ENCODE measurements at places on chromosomes 7 and 10. TPM values are rescaled to one million over a fixed set of nuclear protein-coding genes. Genes with fewer than 3 reads are reported as not detected.
A peak's percentile ranks its signal among the peaks of the same experiment; 100 is the strongest.

The ITIH2 gene
- 4.9 TPM for total RNA-seq

DNA sequence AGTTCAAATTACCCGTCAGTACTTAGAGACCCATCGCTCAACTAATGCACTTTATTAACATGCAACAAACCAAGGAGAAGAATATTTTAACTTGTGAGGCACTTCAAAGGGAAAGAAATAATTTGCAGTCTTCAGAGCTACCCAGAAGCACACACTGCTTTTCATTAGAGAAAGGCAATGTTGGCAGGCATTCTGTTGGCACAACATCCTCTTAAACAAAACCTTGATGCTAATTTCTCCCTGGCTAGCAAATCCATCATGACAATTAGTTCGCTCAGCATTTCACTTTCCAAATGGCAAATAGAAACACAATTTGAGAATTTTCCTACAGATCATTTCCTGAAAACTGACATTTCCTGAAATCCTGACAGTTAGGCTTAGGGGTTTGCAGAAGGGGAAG is 155.6 kb upstream of the FAM13C start:
- no peak for DNase-seq
- H3K36me3 ChIP-seq = no peaks in the 10 kb centered on the region
- H3K4me1 ChIP-seq = peaks cover 6% of the 10 kb centered on the region

The PNLIPRP3 gene
- not detected for total RNA-seq

DNA sequence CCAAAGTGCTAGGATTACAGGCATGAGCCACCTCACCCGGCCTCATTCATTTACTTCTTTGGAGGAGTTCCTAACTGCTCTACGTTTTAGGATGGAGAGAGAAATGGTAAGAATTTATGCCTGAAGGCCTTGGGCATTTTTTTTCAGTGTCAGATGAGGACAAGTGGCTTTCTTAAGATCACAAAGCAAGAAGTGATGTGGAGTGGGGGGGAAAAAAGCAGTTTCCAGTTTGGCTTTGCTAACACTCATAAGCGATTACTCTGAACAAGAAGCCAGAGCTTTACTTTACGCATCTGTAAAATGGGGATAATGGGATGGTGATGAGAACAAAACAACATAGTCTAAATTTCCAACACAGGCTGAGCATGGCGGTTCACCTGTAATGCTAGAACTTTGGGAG is 2.6 kb upstream of the PPIA start:
- no peak for DNase-seq
- peaks cover 9% of the 10 kb centered on the region for H3K4me1 ChIP-seq
- H3K4me3 ChIP-seq = no peak overlapping the region
- H3K36me3 ChIP-seq = peaks cover 5% of the 10 kb centered on the region
- H3K27me3 ChIP-seq = no peaks in the 10 kb centered on the region

- DNase-seq = peak; percentile 64
- H3K36me3 ChIP-seq = peaks cover 2% of the 10 kb centered on the region
- no peaks in the 10 kb centered on the region for H3K4me1 ChIP-seq
- no peaks in the 10 kb centered on the region for H3K27me3 ChIP-seq
- H3K4me3 ChIP-seq = no peak overlapping the region
Observed at GRCh38 chr7:233249-234035, 41.1 kb downstream of the FAM20C start.

The VENTX gene
- total RNA-seq = 0.46 TPM

DNA sequence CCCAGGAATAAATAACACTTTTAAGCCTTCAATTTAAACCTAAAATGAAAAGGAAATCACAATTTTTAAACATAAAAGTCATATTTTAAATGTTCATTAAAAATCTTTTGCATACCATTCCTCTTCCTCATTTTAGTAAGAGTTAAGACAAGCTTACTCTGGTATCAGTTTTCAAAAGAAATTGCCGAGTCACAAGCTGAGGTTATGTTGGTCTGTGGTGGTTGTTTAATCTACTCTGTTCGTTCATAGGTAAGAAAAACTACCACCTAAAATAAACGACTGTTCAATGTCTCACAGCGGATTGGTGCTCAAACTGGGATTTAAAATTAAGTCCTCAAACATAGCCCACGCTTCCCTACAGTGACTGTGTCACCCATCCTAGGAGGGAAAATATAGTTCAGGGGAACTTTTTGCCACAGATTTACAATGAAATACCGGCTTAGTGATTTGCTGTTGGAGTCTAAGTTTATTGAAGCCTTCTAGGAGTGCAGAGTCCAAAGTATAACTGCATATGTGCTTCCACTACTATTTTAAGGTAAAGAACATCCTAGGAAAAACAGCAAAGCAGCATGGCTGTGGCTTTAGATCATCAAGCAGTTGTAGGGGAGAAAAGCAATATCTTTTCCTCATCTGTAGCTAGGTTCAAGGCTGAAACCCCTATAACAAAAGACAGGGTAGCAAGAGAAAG is 61.1 kb downstream of the GNAT3 start:
- no peaks in the 10 kb centered on the region for H3K36me3 ChIP-seq
- H3K27me3 ChIP-seq = no peaks in the 10 kb centered on the region
- no peaks in the 10 kb centered on the region for H3K4me1 ChIP-seq
- DNase-seq = no peak

DNA sequence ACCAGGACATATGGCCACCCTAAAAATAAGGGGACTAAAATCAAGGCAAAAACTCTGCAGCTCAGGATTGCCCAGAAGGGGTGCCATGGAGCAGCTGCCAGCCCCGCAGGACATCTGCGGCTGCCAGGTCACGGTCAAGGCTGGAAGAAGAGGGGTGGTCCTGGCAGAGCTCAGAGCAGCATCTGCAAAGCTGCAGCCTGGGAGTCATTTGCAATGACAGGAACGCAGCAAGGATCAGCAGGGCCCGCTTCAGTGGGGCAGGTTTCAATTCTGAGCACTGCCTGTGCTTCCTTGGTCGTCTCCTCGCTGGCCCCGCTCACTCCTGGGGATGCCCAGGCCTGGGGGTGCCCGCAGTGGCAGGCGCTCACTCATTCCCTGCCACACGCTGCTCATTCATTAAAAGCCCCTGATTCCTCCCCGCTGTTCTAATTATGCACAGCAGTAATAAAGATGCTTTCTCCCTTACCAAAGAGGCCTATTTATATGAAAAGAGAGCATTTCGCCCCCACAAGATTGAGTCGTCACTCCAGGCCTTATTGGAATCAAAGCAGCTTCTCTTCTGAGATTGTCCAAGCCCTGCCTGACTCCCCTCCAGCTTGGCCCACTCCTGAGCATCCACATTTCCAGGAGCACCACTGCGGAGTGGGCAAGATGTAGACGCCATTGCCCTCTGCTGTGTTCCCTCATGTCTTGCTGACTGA is 4.6 kb downstream of the HSPA12A start:
- no peak overlapping the region for H3K4me3 ChIP-seq
- DNase-seq = peak; percentile 38
- H3K27ac ChIP-seq = no peak overlapping the region
- H3K36me3 ChIP-seq = no peaks in the 10 kb centered on the region
- H3K4me1 ChIP-seq = no peaks in the 10 kb centered on the region

DNA sequence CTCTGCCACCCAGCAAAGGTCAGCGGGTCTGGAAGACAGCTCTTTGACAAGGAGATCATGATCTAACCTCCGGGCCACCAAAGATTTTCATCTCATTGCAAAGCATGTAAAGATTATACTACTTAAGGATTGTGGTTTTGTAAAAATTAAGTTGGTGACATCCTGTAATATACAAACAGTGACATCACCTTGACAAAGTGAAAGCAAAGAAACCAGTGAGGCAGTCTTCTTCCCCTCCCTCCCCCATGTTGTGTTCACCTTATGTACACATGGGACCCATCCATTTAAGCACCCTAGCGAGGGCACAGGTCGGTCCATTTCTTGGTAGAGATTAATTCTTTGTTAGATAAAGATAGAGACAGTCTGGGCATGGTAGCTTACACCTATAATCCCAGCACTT is 3.9 kb downstream of the MDH2 start:
- no peak overlapping the region for H3K27ac ChIP-seq
- no peak overlapping the region for H3K4me3 ChIP-seq
- no peak for DNase-seq
- peaks cover 6% of the 10 kb centered on the region for H3K4me1 ChIP-seq
- peaks cover 15% of the 10 kb centered on the region for H3K36me3 ChIP-seq

GRCh38 chr7:110604206-110604605 is 486.7 kb upstream of the LRRN3 start:
- H3K27ac ChIP-seq = no peak overlapping the region
- DNase-seq = no peak
- no peaks in the 10 kb centered on the region for H3K36me3 ChIP-seq

The MAT1A gene
- 1.1 TPM for total RNA-seq

GRCh38 chr7:158759245-158759614 is 54.6 kb upstream of the NCAPG2 start:
- DNase-seq = no peak
- H3K4me1 ChIP-seq = no peaks in the 10 kb centered on the region
- H3K27ac ChIP-seq = no peak overlapping the region
- peaks cover 31% of the 10 kb centered on the region for H3K36me3 ChIP-seq
- no peak overlapping the region for H3K4me3 ChIP-seq

- H3K4me3 ChIP-seq = no peak overlapping the region
- no peak overlapping the region for H3K27ac ChIP-seq
- no peaks in the 10 kb centered on the region for H3K36me3 ChIP-seq
Observed at GRCh38 chr7:36946401-36946739, 222.1 kb upstream of the AOAH start.

The PLCE1 gene
- 15.7 TPM for total RNA-seq

GRCh38 chr7:45268013-45268412 is 110.4 kb downstream of the RAMP3 start:
- H3K27me3 ChIP-seq = no peaks in the 10 kb centered on the region
- no peaks in the 10 kb centered on the region for H3K36me3 ChIP-seq
- no peak overlapping the region for H3K27ac ChIP-seq
- no peak for DNase-seq
- H3K4me3 ChIP-seq = no peak overlapping the region
- no peaks in the 10 kb centered on the region for H3K4me1 ChIP-seq

GRCh38 chr10:73406846-73407245 is 7.0 kb downstream of the ANXA7 start:
- H3K4me3 ChIP-seq = no peak overlapping the region
- no peaks in the 10 kb centered on the region for H3K4me1 ChIP-seq
- DNase-seq = no peak
- H3K27me3 ChIP-seq = no peaks in the 10 kb centered on the region
- no peak overlapping the region for H3K27ac ChIP-seq

The PNLIPRP1 gene
- not detected for total RNA-seq

GRCh38 chr10:132696204-132696603 is 89.7 kb downstream of the NKX6-2 start:
- no peak overlapping the region for H3K4me3 ChIP-seq
- no peaks in the 10 kb centered on the region for H3K27me3 ChIP-seq
- peaks cover 2% of the 10 kb centered on the region for H3K4me1 ChIP-seq
- DNase-seq = no peak

DNA sequence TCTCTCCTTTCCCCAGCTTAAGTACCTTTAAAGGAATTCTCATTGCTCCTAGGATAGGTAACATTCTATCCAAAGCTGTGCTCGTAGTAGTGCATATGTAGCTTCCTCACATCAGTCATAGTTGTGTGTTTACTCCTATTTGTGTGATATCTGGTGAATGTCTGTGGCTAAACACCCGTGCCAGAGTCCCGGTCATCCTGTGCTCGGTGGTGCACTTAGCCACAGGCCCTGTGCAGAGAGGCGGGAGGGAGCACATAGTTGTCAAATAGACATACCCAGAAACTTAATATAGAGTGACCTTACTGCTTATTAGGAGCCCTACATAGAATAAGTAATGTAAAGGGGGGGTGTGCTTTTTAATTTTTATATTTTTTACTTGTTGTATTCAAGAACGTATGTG is 76.6 kb downstream of the RBM33 start:
- no peaks in the 10 kb centered on the region for H3K27me3 ChIP-seq
- H3K4me1 ChIP-seq = peaks cover 2% of the 10 kb centered on the region
- H3K36me3 ChIP-seq = peaks cover 9% of the 10 kb centered on the region
- DNase-seq = no peak

- DNase-seq = no peak
- H3K36me3 ChIP-seq = no peaks in the 10 kb centered on the region
- H3K4me1 ChIP-seq = no peaks in the 10 kb centered on the region
- H3K4me3 ChIP-seq = no peak overlapping the region
Observed at GRCh38 chr7:112994656-112995055, 92.0 kb downstream of the GPR85 start.

DNA sequence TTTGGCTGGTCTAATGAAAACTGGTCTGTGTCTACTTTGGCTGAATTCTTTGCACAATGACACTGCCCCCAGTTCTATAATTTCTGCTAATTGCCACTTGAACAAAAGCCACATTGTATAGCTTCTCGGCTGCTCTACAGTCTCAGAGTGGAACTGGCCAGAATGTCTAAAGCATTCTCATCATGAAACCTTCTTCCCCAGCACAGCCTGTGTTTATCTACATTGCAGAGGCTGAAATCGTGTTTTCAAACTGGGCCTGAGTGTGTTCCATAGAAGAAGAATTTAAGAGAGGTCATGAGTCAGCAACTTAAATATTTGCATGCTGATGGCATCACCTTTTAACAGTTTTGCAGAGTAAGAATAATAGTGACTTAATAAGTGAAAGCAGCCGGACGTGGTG is 177.2 kb downstream of the BUB3 start:
- no peaks in the 10 kb centered on the region for H3K27me3 ChIP-seq
- no peaks in the 10 kb centered on the region for H3K4me1 ChIP-seq
- H3K27ac ChIP-seq = no peak overlapping the region
- H3K4me3 ChIP-seq = no peak overlapping the region
- peak; percentile 1 for DNase-seq

DNA sequence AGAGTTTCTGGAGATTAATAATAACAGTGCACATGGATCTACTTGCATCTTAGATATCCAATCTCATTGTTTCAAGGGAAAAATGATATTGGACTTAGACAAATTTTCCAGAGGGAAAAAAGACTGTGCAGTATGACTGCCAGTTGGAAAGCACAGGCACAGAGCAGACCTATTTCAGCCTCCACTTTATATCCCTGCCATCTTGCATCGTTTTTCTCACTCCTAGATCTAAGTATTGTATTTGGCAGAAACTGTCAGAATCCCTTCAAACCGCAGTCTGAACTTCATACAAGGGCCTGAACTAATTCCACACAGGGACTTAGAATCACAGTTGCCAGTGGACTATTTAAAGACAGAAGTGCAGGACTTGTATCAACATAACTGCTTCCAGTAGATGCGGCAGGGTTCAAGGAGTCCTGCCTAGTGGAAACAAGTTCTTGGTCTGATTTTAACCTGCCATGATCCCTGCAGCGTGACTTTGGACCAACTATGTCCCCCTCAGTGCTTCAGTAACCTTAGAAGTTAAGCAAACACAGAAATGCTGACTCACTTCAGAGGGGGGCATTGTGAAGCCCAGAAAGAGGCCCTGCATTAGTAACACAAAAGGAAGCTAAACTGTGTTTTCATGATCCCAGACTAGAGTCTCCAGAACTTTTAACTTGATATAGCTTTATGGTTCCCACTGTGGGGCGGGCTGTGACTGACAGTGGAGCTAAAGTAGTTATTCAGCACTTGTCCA is 95.7 kb upstream of the PALS2 start:
- H3K27ac ChIP-seq = no peak overlapping the region
- no peaks in the 10 kb centered on the region for H3K27me3 ChIP-seq
- no peaks in the 10 kb centered on the region for H3K4me1 ChIP-seq
- DNase-seq = peak; percentile 62

Data from lung (tissue), 17 donors.